LoVo (cell line): ENCODE measurements at places on chromosomes 2 and 18.

GRCh38 chr2:23414871-23415270 is 29.9 kb downstream of the KLHL29 start:
- no peak for DNase-seq

- no peak for DNase-seq
These were observed 65.3 kb downstream of the SLC40A1 start for GRCh38 chr2:189515264-189515663.

- DNase-seq: no peak
These were observed 603.8 kb upstream of the LINC00305 start for GRCh38 chr18:64752707-64753106.

- DNase-seq: no peak
These were observed 51.7 kb downstream of the AGAP1 start for GRCh38 chr2:235545339-235546150.
